ENCODE measurements at places on chromosomes 2 and 18.

DNA sequence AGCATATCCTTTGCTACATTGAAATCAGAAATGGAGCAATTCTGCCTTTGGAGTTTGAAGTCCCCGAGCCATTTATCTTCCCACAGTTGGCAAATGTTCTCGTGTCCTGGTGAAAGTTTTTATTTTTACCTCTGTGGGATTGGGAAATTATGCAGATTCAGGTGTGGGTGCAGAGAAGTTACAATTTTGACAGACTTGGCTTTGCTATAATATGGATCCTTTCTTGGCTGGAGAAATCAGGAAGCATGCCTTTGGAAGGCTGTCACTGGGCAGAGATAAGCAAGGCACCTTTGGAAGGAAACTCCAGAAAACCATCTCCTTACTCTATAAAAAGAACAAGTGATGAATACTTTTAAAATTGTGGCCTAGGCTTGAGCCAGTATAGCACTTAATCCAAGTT is 278.3 kb downstream of the SETBP1 start:
- no peak for DNase-seq

GRCh38 chr2:119290859-119291587 is 67.4 kb downstream of the STEAP3 start:
- no peak for DNase-seq

DNA sequence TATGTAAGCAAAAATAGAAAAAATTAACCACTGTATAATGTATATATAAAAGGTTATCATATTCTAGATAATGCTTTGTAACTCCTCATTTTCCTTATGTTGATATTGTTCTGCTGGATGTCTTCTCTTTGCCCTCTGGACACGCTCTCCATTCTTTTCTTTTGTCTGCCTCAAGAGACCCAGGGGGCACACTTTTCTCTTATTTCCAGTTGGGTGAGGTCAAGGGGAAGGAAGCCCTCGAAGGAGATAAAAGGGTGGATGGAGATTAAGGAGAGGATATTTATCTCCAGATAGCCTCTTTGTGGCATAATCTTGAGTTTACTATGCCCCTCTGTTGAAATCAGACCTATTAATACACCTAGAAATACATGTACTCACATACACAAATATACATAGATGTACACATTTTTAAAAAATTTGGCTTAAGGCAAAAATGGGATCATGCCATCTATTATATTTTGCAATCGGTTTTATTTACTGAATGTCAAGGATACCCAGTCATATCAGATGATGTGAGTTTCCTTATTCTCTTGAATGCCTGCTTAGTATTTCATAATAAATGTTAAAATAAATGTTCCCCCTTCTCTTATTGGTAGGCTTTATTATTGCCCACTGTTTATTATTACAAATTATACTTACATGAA is 65.3 kb downstream of the LCLAT1 start:
- no peak for DNase-seq

GRCh38 chr18:50281972-50282520 is 723 bp upstream of the MBD1 start:
- no peak for DNase-seq

DNA sequence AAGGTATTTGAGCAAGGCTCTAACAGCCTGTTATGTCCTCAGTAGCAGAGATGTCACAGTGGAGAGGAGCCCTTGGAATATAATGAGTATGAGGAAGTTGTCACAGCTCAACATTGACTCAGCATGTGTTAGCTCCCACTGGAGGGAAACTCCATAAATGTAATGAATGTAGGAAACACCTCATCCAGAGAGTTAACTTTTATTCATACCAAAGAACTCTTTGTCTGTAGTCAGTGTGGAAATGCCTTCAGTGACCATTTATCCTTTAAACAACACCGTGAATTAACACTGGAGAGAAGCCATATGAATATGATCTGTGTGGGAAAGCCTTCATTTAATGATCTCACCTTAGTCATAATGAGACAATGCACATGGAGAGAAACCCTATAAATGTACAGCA is 59.7 kb downstream of the CYP1B1 start:
- no peak for DNase-seq

- DNase-seq, result no peak
Measured at GRCh38 chr2:52880872-52881271, 886.7 kb upstream of the CHAC2 start.

DNA sequence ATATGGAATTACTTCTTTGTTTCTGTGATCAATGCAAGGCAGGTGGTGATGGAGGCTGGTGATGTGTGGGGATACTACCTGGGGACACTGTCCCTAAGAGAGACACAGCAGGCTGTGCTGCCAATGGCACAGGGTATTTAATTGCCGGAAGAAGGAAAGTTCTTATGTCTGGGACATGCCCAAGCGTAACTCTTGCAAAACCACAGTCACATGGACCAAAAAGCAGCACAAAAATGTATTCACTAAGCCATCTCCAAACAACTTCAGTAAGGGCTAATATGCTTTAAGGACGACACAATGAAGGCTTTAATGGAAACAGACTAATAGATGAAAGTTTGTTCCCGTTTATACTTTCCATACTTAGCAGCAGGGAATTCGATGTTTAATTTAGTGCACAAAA is 49.7 kb upstream of the AP1S3 start:
- no peak for DNase-seq

- no peak for DNase-seq
Measured at GRCh38 chr2:52210161-52210560, 1178.2 kb upstream of the NRXN1 start.

DNA sequence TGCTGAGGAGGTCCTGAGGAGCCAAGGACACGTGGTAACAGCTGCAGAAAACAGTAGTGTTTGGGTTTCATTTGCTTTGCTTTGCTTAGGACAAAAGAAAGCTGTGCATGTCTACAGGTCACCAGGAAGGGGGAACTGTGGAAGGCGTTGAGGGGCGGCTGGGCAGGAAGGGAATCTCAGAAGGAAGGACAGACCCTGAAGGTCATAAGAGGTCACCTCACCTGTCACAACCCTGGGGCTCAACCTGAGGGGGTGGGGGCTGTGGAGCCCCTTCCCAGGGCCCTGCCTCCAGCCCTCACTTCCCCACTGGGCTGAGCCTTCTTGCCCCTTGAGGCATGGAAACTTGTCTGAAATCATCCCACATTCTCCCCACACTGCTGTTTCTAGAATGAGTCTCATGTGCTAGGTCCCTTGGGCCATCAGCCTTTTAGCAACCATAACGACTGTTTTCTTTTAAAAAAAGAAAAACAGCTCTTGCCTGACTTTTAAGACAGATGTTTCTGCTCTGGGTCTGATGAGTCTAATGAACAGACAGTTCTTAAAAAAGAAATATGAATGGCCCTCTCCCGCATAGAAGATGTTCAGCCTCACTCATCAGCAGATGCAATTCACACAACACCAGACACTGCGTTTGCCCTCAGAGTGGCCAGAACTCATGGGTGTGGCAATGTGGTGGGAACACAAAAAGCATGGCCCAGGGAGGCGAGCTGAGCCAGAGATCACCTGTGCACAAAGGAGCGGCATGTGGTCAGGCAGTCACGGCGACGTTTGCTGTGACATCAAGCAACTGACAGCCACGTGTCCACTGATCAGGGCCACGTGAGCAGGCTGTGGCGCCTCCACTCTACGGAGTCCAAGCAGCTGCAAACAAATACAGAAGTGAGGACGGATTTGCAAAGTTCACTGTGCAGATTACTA is 84.0 kb downstream of the SEPTIN10 start:
- DNase-seq, result peak; percentile 19

GRCh38 chr2:143146815-143147530 is 17.8 kb downstream of the ARHGAP15 start:
- no peak for DNase-seq

DNA sequence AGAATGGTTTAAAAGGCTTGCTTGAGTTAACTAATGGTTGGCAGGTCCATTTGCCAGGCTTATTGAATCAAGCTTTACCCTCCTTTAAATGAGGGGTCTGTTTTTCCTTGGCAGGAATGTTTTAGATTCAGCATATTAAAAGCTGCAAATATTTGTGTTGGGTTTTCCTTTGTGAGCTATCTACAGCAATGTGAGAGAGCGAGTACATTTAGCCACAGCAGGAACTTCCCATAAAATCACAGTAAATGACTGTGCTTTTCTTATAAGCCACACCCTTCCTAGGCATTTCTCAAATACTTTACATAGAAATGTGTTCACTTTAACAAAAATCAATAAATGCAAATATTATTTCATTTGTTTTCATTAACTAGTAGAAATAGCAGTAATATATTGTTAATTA is 23.9 kb downstream of the CALCRL start:
- DNase-seq, result no peak

- no peak for DNase-seq
Measured at GRCh38 chr18:46243673-46244072, 139.5 kb downstream of the HAUS1 start.

Data from tibial artery (tissue), 4 donors.